ENCODE measurements at places on chromosomes 3 and 15.

- no peak for DNase-seq
- no peak overlapping the region for H3K27ac ChIP-seq
- H3K4me1 ChIP-seq, result no peaks in the 10 kb centered on the region
- no peaks in the 10 kb centered on the region for H3K27me3 ChIP-seq
- no peaks in the 10 kb centered on the region for H3K36me3 ChIP-seq
Observed at GRCh38 chr15:29998033-29998432, 84.7 kb upstream of the GOLGA8J start.

GRCh38 chr15:52093539-52094510 is 18.8 kb downstream of the BCL2L10 start:
- H3K4me1 ChIP-seq, result peaks cover 19% of the 10 kb centered on the region
- no peaks in the 10 kb centered on the region for H3K27me3 ChIP-seq
- H3K27ac ChIP-seq, result no peak overlapping the region
- no peaks in the 10 kb centered on the region for H3K36me3 ChIP-seq

GRCh38 chr3:152279479-152279878 is 10.8 kb downstream of the MBNL1 start:
- no peak for DNase-seq
- peak overlapping the region; percentile 52 for H3K27ac ChIP-seq
- no peaks in the 10 kb centered on the region for H3K27me3 ChIP-seq
- peaks cover 95% of the 10 kb centered on the region for H3K4me1 ChIP-seq

- peaks cover 23% of the 10 kb centered on the region for H3K36me3 ChIP-seq
- H3K4me1 ChIP-seq, result peaks cover 76% of the 10 kb centered on the region
- H3K27me3 ChIP-seq, result no peaks in the 10 kb centered on the region
- H3K27ac ChIP-seq, result peak within 1 kb of the TSS; percentile 98
- DNase-seq, result peak; percentile 99
Observed at GRCh38 chr3:101676765-101677435, at the start of gene ZBTB11. Gene ZBTB11, minus strand, starts transcription at chr3:101677132. Its CDS starts 218 bp downstream, at chr3:101676914.

- H3K36me3 ChIP-seq, result no peaks in the 10 kb centered on the region
- no peak for DNase-seq
- H3K27ac ChIP-seq, result no peak overlapping the region
- no peaks in the 10 kb centered on the region for H3K4me1 ChIP-seq
- H3K4me3 ChIP-seq, result no peak overlapping the region
- H3K27me3 ChIP-seq, result no peaks in the 10 kb centered on the region
Observed at GRCh38 chr3:27657871-27658270, 64.3 kb downstream of the EOMES start.

GRCh38 chr3:43707998-43708397 is 17.3 kb downstream of the ABHD5 start:
- peaks cover 21% of the 10 kb centered on the region for H3K4me1 ChIP-seq
- no peaks in the 10 kb centered on the region for H3K27me3 ChIP-seq
- peaks cover 14% of the 10 kb centered on the region for H3K36me3 ChIP-seq
- no peak overlapping the region for H3K27ac ChIP-seq
- no peak overlapping the region for H3K4me3 ChIP-seq

- peak overlapping the region; percentile 73 for H3K27ac ChIP-seq
- no peaks in the 10 kb centered on the region for H3K27me3 ChIP-seq
- DNase-seq, result no peak
- peaks cover 13% of the 10 kb centered on the region for H3K36me3 ChIP-seq
Observed at GRCh38 chr3:42106646-42107045, 15.5 kb downstream of the TRAK1 start.

All from spleen (tissue), 13 donors.